Putamen (tissue), 1 donor: ENCODE measurements at places on chromosomes 11 and 22.

DNA sequence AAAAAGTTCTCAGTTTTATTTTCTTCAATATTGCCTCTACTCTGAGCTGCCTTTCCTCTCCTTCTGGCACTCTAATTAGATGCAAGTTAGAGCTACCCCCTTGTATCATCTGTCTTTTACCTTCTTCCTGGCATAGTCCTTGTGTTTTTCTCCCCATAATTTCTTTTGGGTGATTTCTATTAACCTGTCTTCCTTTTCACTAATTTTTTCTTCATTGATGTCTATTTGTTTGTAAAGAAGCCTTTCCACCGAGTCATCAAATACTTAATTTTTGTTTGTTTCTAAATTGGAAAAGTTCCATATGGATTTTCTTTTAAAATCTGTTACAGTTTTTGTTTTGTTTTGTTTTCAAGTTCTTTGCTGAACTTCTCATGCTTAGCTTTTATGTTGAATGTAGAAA lies 558.1 kb downstream of the TBC1D22A start:
- DNase-seq = no peak

- DNase-seq = no peak
Measured at GRCh38 chr22:29581799-29582198, 886 bp upstream of the NIPSNAP1 start.

GRCh38 chr11:112655371-112655770 lies 305.8 kb upstream of the NCAM1 start:
- DNase-seq = peak; percentile 85

- no peak for DNase-seq
Measured at GRCh38 chr11:88117281-88117858, 57.9 kb downstream of the RAB38 start.
